Uterine smooth muscle cell (primary cell): ENCODE measurements at places on chromosomes 2 and 18. TPM values are rescaled to one million over a fixed set of nuclear protein-coding genes. Genes with fewer than 3 reads are reported as not detected.

G6PC2 gene
- not detected in 2 replicates for total RNA-seq

TUBB8B gene
- not detected in 2 replicates for total RNA-seq

KRTCAP3 gene
- not detected in 2 replicates for total RNA-seq

IL36G gene
- total RNA-seq = not detected in 2 replicates

CYTIP gene
- not detected in 2 replicates for total RNA-seq
